NCI-H1105 (cell line): ENCODE measurements at places on chromosomes 7 and 10.

GRCh38 chr7:18425838-18426445, 69.6 kb upstream of the HDAC9 start:
- DNase-seq: no peak

GRCh38 chr7:1388703-1389335, 70.5 kb downstream of the MICALL2 start:
- DNase-seq: no peak

GRCh38 chr10:114350751-114351150, 53.6 kb downstream of the AFAP1L2 start:
- DNase-seq: no peak

GRCh38 chr7:17010637-17011300, 129.0 kb upstream of the AGR3 start:
- no peak for DNase-seq

DNA sequence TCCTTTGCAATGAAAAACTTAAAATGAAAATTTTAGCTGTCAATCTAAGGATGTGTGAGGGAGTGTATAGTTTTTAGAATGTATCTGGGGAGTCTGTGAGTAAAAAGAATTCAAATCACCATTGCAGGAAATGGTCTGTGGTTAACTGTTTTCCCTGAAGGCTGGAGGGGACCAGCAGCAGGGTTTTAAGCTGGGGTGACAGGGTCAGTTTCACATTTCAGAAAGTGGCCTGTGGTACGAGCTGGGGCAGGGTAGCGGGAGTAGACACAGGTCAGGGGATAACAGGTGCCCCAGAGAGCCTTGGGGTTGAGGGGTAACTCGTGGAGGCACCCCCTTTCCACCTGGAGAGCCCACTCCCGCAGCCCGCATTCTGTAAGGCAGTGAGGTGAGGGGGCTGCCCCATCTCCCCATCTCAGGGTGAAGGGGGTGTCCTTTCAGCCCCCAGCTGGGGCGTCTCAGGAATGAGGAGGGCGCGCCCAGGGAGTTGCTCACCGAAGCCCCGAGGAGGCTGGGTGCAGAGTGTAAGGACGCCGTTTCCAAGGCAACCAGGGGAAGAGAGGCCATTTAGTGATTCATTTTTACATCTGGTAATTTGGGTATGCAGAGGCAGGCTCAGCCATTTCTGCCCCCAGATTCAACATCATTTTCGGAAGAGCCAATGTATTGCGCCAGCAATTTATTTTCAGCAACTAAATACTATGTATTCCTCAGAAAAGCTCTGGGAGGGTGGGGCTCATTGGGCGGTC, 168.9 kb downstream of the SLIT1 start:
- no peak for DNase-seq

DNA sequence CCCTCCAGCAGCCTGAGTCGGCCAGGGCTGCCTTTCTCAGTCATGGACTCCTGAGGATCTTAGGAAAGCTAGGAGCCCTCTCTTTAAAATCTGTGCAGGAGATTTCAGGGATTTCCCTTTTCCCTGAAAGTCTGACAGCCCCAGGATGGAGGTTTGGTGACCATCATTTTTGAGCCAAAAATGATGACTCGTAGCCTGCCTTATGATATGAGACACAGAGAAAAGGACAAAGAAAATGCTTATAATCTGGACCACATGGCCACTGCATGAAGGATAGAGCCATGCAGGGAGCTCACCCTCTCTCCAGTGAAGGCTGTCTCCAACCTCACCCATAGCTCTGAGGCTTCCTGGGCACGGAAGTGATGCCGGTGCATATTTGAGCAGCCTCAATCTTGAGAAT, 106.6 kb upstream of the CHST15 start:
- no peak for DNase-seq

GRCh38 chr10:77433546-77433945, 204.1 kb downstream of the KCNMA1 start:
- DNase-seq: no peak

- DNase-seq: no peak
Measured at GRCh38 chr7:129188892-129189660, 643 bp downstream of the SMO start.

- DNase-seq: no peak
Measured at GRCh38 chr7:95997632-95998031, 225.3 kb downstream of the DYNC1I1 start.

GRCh38 chr10:125757742-125758141, 17.9 kb downstream of the MMP21 start:
- DNase-seq: no peak

GRCh38 chr10:107686095-107686494, 521.6 kb upstream of the SORCS1 start:
- DNase-seq: no peak

DNA sequence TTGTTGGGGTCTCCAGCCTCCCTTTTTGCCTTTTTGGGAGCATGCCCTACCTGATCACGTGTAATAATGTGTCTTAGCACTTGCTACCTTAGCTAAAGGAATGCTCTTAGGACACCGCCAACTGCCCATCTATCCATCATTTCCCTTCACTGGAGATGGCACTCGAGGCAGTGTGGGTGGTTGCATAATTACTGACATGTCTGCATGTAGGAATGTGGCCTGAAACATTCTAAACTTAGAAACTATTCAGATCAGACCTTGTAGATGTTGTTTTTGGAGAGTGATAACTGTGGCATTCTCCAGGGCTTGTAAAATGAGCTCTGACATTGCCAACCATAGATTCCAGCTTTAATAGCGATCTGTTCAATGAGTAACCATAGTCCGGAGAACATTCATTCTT, 365.8 kb downstream of the BBS9 start:
- no peak for DNase-seq

- DNase-seq: no peak
Measured at GRCh38 chr10:97916586-97916985, 66.9 kb downstream of the GOLGA7B start.

DNA sequence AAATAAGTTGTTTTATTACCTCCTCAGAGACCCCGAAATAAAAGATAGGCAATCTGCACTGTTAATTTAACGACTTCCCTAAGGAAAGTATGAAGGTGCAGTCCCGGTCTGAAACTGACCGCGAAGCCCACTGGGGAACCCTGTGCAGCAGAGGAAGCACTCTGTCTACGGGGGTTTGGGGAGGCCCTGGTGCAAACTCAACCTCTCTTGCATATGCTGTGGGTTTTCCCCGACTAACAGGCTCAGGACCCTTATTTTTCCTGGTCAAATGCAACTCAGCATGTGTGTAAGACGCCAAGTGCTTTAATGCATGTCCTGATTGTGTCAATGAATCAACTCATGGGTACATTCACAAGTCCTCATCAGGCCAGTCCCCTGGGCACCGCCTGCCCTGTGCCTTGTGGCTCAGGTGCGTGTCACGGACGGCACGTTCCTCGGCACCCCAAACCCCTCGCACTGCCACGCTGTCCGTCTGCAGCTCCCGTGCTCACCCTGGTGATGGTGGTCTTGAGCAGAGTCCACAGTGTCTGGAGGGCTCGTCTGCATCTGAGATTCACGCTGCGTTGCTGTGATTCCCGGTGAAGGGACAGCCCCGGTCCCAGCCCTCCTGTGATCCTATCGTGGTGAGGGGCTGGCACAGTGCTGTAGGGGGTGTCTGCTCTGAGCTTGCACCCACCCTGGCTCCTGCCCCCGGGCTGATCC, 33.8 kb downstream of the JAKMIP3 start:
- no peak for DNase-seq

- DNase-seq: no peak
Measured at GRCh38 chr10:10891124-10892082, 126.3 kb upstream of the CELF2 start.

GRCh38 chr7:96205665-96206064, 116.2 kb downstream of the SLC25A13 start:
- no peak for DNase-seq

DNA sequence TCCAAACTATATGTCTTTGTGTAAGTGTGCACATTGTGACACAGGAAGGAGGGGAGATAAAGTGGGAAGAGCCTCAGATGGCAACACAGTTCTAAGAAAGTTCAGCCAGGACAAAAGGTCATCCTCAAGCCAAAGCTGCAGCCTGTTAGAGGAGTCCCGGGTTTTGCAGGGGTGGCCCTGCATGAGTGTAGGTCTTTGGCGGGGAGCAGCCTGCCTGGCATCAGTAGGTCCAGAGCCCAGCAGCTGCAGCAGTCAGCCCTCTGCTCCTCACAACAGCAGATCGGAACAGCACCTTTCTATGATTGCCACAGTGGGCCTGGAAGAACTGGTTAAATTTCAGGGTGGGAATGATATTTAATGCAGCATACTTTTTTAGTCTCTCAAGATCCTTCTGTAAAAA, 13.5 kb upstream of the VDAC2 start:
- DNase-seq: no peak

GRCh38 chr7:121078701-121079227, 90.3 kb downstream of the CPED1 start:
- no peak for DNase-seq

DNA sequence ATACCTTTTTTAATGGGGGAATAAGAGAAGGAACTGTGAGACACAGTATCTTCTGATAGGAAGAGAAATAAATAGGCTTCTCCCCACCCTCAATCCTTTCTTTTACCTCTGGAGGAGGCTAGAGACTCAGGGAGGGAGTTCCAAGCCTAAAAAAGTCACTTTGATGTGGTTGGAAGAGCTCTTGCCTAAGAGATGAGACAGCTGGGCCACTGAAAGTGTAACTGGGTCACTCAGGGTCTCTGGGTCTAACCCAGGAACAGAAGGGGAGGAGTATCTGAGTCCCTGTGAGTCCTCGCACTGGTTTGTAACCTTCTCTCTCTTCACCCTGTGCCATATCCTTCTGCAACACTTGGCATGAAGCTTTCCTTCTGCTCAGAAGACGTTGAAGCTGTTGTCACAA, 222.9 kb upstream of the AGK start:
- no peak for DNase-seq

DNA sequence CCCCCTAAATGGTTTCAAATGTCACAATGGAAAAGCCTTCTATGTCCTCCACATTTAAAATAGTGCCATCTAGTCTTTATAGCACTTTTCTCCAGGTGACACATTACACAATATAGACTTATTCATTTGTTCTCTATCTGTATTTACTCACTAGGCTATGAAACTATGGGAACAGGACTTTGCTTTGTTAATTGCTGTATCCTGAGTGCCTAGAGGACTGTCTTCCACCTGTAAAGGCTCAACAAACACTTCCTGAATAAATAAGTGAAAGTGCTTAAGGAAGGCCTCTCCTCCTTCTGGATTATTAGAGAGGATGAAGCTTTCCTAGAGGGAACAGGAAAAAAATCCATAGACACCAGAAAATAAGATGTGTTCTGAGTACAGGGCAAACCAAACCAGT, 397.6 kb upstream of the LRRN3 start:
- no peak for DNase-seq

DNA sequence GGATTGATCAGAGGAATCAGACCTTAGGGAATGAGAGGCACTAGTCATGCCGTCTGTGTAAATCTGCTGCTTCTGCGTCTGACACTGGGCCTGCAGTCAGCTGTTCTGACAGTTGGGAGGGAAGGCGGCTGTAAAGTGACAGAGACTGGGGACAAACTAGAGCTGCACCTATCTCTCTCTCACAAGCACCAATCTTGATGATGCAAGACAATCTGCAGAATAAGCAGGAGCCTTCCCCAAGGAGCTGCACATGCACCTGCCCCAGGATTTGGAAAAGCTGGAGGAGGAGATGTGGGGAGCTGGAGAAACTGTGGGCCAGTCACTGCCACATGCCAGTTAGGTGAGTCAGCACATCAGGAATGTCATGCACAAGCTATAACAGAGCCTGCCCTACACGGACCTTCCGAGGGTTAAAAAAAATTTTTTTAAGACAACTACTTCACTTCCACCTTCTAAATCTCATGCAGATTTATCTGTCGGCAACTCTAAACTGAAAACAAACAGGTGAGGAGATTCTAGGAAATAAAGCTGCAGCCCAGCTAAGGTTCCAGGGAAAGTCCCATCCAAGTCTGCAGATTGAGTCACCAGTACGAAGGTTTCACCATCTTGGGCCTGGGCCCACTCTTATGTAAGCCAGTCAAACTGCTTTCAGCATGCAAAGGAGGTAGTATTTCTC, 39.2 kb downstream of the ENO4 start:
- no peak for DNase-seq

DNA sequence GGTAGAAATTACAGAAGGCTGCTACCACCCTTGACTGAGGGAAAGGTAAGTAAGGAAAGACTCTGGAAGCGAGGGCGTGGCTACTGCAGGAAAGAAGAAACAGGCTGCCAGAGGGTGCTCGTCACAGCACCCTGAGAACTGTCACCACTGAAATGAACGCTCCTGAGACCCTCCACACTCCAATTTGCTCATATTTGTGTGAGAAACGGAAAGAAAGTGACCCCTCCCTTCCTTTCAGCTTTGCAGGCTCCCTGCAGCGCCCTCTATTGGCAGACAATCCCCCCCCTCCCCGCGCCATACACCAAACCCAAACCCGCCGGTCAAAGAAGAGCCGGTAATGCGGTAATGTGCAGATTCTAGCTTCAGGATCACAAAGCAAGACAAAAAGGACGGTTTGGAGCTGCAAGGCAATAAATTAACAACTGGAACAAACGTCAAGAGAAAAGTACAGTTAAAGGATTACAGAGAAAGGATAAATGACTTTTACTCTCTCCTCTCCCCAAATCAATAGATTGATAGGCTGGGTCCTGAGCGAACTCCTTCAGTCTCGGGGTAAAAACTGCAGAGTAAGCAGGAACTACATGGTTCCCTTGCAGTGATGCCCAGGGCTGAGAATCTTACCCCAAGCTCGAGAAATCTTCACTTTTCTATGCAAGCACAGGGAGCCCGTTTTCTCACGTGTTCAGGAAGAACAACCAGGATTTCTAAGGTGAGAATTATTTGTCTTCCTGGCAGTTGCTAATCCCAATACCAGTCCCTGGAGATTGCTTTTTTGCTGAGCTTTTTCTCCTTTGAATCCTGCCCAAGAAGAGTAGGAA, 47.6 kb downstream of the STEAP1B start:
- no peak for DNase-seq

DNA sequence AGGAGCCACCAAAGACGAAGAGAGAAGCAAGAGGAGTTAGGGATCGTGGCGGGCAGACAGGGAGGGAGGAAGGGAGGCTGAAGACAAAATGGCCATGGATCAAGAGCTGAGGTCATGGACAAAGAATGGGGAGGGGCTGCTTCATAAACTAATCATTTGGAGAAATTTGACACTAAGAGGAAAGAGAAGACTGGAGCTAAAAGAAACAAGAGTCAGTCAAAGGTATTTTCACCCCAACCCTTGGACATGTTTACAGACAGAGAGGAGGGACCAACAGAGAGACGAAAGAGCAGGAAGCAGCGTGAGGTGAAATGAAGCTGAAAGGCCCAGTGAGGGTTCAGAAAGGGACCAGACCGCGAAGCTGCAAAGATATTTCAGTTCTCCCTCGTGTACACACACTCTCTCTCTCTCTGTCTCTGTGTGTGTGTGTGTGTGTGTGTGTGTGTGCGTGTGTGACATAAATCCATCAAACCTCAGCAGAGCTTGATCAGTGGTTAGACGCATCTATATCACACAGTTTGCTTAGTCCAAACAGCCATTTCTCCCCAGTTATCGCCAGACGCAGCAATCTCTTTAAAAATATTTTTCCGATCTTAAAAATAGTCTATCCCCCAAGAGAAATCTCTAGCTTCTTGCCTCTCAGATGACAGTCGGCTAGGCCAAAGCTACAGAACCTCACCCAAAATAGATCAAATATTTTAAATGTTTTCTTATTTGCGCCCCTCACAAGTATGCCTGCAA, 12.5 kb upstream of the CALD1 start:
- no peak for DNase-seq
